Stimulated activated CD4-positive, alpha-beta T cell treated with anti-CD3 and anti-CD28 coated beads, Interleukin-1b, Interleukin-23, amount 100 ng/mL, for 1 hour (primary cell): ENCODE measurements at places on chromosomes 2 and 18.

DNA sequence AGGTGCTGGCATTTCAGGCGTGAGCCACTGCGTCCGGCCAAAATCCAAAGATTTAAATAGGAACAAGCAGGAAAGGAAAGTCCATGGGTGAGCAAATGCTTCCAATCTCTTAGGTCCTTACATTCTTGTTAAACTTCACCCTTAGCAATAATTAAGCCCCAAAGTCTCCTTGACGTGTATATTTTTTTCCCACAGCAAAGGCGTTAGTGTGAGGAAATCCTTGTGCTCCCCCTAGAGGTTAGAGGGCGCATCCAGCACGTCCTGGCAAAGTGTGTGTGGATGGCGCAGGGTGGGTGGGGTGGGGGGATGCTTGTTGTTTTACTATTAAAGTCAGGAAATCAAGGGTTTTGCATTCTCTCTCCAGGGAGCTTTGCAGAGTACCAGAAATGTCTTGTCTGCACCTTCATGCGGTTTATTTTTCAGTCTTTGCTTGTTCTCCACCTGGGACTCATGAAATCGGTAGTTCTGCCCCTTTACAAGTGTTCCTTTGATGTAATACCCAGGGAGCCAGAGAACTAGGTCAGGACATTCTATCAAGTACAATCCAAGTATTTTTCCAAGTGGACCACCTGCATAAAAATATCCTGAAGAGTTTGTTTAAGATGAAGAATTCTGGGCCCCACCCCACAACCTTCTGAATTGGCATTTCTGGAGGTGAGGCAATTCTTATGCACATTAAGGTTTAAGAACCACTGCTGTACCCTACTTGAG is 22.2 kb upstream of the ITSN2 start:
- DNase-seq, result peak; percentile 17

- no peak for DNase-seq
Observed at GRCh38 chr2:24861500-24861899, 58.5 kb downstream of the ADCY3 start.

DNA sequence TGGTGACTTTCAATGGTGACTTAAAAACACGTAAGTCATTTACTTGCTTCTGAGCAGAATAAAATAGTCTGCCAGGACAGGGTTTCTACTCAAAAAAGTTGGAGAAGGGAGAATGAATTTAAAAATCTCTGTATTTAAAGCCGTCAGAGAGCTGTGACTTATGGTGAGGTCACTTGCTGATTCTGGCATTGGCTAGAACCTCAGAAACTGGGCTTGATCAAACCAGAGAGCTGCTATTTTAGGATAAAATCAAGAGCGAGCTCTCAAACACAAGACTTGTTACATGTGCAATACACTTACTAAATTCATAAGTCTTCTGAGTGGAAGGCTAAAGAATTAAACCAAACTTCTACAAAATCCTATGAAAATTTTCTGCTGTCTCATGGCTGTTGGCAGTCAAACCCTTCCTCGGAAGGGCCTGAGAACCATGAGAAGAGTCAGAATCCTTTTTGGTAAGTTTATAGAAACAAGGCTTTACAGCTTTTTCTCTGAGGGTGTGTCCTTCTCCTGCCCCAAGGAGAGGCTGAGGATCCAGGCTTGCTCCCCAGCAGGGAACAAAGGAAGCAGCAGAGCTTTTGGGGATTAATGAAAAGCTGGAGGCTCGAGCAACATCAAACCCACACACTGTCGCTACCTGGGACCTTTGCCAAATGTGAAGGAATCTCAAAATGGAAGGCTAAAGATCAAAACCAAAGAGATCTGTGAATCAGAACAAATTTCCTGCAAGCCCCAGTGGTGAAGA is 816.4 kb downstream of the SOCS6 start:
- DNase-seq, result no peak

- no peak for DNase-seq
Observed at GRCh38 chr2:180933332-180933731, 47.1 kb upstream of the UBE2E3 start.

DNA sequence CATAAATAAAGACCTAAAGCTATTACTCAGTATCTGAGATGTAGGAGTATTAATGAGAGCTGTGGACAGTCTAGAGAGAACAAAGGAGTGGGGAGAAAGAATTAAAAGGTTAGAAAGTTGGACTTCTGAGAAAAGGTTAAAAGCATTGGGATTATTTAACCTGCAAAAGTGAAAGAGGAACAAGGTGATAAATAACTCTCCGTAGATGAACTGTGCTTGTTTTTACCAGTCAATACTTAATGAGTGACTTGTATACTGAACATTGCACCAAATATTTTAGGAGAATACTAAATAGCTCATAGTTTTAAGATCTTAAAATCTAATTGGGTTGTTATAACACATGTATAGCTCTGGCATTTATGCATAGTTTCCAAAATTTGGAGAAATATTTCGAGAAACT is 137.5 kb downstream of the GPD2 start:
- no peak for DNase-seq

DNA sequence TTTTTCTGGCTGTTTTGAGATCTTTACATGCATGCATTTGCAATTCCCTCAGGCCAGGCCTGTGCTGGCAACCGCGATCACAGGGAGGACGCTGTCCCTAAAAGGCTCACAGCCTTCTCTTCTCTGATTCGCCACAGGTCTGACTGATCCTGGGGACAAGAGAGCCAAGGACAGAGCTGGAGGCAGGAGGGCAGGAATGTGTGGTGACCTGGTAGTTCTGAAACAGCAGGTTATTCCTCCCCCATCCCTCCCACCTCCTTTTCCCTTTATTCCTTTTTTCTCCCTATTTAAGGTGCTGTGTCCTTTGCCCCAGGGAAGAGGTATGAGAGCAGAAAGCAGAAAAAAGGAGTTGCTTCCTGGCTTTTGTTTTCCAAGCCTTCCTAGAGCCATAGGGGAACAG is 21.9 kb downstream of the TMEM177 start:
- DNase-seq, result no peak

GRCh38 chr2:37211212-37211611 is 14.9 kb downstream of the CEBPZOS start:
- DNase-seq, result no peak

- no peak for DNase-seq
Observed at GRCh38 chr2:235541016-235541415, 47.2 kb downstream of the AGAP1 start.
